AG08396 (cell line): ENCODE measurements at places on chromosomes 13 and 19.

DNA sequence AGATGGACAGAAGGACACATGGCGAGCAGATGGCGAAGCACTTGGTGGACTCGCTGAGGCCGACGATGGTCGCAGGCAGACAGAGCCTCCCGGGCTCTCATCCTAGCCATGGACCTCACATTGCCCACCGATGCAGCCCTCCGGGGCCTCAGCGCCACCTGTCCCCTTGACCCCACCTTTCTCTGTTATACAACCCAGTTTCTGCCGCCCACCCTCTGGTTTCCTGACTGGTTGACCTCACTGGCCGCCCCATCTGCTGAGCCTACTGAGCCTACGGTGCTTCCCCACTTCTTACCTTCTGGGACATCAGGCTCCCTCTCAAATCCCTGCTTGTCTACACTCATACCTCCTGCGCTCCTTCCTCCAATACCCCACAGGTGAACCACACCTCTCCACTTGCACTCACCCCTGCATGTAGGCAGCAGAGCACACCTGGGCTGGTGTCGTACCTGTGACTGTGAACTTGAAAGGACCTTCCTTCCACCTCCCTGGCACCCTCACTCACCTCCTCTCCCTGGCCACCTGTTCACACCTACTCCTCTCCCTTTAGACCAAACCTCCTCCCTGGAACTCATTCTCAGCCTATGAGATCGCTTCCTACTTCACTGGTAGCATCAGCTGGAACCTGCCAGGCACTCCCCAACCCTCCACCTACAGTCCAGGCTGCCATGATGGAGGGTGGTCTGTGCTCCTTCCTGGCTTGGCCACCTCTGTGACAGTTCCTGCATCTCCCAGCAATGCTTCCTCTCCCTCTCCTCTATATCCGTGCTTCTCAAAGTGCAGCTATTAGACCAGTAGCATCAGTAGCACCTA is 36.1 kb downstream of the HPN start:
- no peak for DNase-seq

- peak; percentile 96 for DNase-seq
Measured at GRCh38 chr19:3403489-3404323, 37.3 kb downstream of the NFIC start.

GRCh38 chr19:800360-801029 is 3.2 kb downstream of the PTBP1 start:
- peak; percentile 29 for DNase-seq

- peak; percentile 92 for DNase-seq
Measured at GRCh38 chr19:17282488-17283125, 906 bp downstream of the ANKLE1 start.

- DNase-seq = peak; percentile 97
Measured at GRCh38 chr19:58558623-58559274, 338 bp upstream of the UBE2M start.

- no peak for DNase-seq
Measured at GRCh38 chr19:48887861-48888612, 10.5 kb downstream of the TULP2 start.

DNA sequence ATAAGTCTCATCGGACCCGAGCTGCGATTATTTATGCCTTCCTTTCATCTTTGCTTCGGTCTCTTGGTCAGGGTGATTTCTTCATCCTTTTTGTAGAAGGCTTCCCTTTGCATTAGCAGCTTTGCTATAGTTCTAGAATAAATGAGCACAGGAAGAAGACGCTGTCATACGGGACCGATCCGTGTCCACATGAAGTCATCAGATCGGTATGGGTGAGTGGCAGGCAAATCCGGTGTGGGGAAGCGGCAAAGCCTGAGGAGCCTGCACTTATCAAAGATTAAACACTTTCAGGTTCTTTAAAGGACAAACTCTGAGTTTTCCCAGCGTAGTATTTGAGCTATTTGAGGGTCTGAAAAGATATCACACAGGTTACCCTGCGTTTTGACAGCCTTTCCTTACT is 119.3 kb downstream of the IRS2 start:
- no peak for DNase-seq

DNA sequence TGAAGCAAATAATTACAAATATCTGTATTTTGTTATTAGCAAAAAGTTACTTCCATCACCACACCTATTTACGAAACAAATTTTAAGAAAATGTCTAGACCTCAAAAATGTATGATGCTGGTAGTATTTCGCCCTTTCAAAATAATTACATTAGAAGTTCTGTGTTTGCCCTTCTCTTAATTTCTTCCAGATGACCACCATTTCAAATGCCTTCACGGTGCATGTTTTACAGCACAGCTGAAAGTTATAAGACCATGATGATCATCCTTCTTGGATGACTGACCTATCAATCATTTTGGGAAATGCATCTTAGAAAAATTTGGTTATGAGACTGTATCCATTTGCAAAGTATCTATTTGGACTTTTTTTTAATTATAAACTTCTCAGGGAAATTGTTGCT is 390.8 kb downstream of the SLITRK6 start:
- no peak for DNase-seq

GRCh38 chr19:29896802-29897201 is 45.2 kb upstream of the URI1 start:
- no peak for DNase-seq

- no peak for DNase-seq
Measured at GRCh38 chr19:2312820-2313501, 5.0 kb upstream of the LINGO3 start.

GRCh38 chr13:44415815-44416214 is 42.2 kb downstream of the SERP2 start:
- DNase-seq = no peak

- no peak for DNase-seq
Measured at GRCh38 chr13:110582421-110582954, 21.0 kb upstream of the RAB20 start.

GRCh38 chr19:34402074-34402600 is 2.1 kb upstream of the PDCD2L start:
- DNase-seq = no peak

GRCh38 chr13:97194479-97194878 is 27.7 kb upstream of the MBNL2 start:
- peak; percentile 20 for DNase-seq

- DNase-seq = no peak
Measured at GRCh38 chr13:20001366-20002190, 43.1 kb downstream of the ZMYM2 start.

DNA sequence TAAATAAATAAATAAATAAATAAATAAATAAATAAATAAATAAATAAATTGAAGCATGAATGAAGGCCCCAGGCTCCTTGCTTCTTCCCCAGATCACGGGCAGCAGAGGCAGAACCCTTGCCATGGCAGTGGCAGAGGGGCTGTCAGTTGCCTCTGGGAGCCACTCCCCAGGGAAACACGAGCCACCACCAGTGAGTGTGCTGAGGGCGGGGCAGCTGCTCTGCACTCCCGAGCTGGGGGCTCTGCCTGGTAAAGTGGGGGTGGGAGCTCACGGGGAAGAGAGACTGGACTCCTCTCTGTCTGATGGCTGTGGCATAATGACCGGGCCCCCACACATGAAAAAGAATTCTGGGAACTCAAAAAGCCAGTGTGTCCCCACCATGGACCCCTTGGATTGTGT is 7.8 kb downstream of the FCAR start:
- DNase-seq = no peak

GRCh38 chr19:29576761-29577648 is 29.1 kb upstream of the POP4 start:
- DNase-seq = no peak

DNA sequence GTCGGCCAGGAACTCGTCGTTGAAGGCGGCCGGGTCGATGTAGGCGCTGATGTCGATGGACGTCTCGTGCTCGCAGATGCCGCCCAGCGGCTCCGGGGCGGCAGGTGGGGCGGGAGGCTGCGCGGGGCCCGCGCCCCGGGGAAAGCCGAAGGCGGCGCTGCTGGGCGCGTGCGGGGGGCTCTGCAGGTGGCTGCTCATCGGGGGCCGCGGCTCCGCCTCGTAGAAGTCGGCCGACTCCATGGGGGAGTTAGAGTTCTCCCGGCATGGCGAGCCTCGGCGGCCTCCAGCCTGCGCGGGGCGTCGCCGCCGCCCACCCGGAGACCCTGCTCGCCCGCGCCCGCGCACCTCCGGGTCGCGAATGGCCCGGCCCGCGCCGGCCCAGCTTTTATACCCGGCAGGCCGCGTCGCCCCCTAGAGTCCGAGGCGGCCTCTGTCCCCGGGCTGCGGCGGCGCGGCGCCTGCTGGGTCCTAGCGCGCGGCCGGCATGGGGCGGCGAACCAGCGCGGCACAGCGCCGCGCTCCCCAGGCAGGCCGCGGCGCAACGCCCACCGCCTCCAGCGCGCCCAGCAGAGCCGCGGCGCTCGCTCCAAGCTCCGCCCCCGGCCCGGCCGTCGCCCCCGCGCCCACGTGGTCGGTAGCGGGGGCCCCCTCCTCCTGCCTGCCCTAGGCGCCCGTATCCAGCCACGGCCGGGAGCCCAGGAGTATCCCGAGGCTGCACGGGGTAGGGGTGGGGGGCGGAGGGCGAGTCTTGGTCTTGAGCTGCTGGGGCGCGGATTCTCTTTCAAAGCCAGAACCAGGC is at the start of gene CEBPA:
Gene CEBPA, minus strand, starts transcription at position 360 of the 799 bp plus-strand sequence. Its CDS starts 120 bp downstream, at position 240.
- peak; percentile 92 for DNase-seq

DNA sequence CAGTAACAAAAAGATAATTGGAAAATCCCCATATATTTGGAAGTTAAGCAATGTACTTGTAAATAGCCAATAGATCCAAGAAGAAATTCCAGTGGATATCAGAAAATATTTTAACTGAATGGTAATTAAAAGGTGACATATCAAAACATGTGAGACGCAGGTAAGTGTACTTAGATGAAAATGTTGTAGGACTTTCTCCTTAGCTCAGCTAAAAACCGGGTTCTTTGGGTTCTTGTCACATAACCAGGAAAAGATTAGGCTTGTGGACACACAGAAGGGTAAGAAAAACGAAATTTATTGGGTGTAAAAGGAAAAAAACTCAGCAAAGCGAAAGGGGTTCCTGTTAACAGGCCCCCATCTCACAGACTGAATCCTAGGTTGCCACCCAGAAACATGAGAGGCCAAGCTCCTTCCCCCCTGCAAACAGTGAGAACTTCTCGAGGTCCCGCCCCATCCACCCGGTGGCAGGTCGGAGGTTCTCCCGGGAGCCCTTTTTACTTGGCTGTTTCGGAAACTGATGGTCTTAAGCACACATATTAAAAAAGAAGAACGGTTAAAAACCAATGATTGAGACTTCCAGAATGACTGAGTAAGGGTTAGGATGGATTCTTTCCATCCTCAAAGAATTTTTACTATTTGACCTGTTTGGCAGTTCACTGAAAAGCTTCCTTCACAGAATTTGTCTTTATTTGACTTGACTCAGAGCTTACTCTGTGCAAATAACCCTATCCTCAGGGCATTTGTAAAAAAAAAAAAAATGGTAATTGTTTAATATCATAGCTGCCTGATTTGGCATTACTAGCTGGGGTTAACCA is 3.1 kb upstream of the CCDC70 start:
- DNase-seq = no peak

DNA sequence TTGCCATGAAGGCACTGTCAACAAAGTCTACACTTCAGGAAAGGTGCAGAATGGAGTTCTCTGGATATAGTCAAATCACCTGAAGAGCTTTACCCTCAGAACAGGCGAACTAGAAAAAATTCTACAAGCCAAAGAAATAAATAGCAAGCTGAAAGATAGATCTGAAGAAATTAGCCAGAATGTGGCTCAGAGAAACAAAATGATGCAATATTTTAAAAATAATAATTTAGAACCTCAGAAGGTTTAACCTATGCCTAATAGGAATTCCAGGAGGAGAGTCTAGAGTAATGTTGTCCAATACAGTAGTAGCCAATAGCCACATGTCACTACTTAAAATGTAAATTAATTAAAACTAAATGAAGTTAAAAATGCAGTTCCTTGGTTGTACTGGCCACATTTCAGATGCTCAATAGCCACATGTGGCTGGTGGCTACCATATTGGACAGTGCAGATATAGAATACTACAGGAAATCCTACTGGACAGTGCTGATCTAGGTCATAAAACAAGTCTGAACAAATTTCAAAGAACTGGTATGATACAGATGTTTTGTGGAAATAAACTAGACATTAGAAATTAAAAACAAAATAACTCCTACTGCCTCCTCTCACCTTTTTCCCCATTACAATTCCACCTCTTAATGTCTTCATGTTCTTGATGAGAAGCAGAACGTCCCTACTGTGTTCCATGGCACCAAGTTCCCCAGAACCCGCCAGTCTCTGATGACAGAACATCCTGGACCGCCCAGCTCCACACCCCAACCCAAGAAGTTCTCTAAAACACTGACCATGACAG is 679 bp upstream of the CDADC1 start:
- no peak for DNase-seq

- no peak for DNase-seq
Measured at GRCh38 chr19:6654347-6655310, 15.3 kb downstream of the TNFSF14 start.

DNA sequence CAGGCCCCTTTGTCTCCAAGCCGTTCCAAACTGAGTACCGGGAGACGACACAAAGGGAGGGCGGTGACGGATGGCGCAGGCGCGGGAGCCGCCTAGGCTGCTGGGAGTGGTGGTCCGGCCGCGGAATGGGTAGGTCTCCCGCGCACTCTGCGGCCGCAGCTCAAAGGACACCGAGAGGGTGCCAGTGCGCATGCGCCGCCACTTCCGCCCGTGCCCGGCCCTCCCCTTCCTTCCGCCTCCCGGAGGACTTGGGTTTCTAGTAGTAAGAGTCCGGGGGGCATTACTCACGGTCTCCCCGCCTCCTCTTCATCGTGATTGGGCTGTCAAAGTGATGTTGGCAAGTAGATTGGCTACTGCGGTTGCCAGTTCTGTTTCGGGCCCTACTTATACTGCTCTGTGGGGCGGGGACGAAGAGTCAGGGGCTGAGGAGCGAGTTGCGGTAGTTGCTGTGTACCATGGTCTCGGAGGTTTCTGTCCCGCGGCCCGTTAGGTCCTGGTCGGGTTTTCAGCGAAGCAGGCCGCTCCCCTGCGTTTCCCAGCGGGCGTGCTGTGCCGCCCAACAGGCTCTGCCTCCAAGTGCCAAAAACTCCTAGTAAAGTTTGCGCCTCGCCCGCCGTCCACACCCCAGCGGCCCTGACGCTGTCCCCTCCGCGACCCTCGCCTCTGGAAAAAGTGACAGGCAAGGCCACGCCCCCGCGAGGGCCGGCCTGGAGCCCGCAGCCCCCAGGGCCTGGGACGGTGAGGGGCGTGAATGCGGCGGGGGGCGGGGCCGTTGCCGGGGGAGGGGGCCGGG is 455 bp upstream of the ING1 start:
- DNase-seq = peak; percentile 99
